ENCODE measurements at places on chromosomes 4 and X. TPM values are rescaled to one million over a fixed set of nuclear protein-coding genes. Genes with fewer than 3 reads are reported as not detected.

The PFKFB1 gene
- not detected for total RNA-seq

The MAB21L2 gene
- total RNA-seq, result not detected

The ASB9 gene
- total RNA-seq, result 12.2 TPM

The KLHL34 gene
- total RNA-seq, result not detected

The UGT2A1 gene
- not detected for total RNA-seq

The IBSP gene
- total RNA-seq, result not detected

- DNase-seq, result no peak
Observed at GRCh38 chr4:101269682-101270081, 77.6 kb downstream of the PPP3CA start.

- DNase-seq, result no peak
Observed at GRCh38 chr4:166377578-166377977, 504.5 kb downstream of the TLL1 start.

DNA sequence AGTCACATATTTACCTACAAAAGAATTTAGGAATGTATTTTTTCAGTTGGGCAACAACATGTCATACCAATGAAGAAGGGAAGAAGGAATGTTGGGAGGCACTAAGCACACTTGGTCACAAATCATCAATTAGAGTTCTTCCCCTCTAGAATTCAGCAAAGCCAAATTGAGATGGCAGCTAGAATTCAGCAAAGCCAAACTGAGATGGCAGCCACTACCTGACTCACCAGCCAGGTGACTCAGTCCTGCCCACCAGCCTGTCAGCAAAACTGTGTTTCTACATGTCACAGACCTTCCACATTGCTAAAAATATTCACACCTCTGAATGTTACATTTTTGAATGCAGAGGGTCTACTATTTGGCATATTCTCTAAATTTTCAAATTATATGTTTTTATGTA lies 63.2 kb upstream of the NOCT start:
- peak; percentile 34 for DNase-seq

DNA sequence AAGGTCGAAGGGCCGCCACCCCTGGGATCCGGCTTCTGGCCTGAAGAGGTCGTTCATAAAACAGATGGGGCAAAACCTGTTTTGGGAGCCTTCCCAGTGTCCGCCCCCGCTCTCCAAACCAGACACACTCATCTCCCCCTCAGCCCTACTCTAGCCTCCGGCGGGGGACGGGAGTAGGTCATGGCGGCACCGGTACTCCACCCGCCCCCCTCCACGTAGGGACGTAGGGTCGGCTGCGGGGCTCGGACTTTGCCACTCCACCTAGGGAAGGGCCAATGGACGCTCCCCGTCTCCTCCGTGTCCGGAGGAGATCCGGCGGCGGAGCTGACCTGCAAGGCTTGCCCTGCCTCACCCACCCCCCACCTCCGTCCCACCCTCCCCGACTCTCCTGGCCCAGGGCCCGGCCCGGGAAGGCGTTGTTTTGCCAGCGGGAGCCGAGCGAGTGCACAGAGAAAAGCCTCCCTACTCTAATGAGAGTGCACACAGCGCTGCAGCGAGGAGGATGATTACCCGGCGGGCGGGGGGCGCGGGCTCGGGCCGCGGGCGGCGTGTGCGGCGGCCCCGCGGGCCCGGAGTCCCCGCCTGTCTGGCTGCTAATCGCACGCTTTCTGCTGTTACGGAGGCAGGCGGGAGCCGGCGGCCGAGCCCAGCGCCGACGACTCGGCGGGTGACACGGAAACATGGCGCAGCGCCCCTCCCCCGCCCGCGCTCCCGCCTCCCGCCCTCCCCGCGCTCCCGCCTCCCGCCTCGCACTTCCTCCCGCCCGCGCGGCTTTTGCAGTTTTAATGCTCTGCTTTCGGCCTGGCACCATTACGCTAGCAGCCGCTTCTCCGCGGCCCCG lies 8.3 kb upstream of the BCOR start:
- no peak for DNase-seq

DNA sequence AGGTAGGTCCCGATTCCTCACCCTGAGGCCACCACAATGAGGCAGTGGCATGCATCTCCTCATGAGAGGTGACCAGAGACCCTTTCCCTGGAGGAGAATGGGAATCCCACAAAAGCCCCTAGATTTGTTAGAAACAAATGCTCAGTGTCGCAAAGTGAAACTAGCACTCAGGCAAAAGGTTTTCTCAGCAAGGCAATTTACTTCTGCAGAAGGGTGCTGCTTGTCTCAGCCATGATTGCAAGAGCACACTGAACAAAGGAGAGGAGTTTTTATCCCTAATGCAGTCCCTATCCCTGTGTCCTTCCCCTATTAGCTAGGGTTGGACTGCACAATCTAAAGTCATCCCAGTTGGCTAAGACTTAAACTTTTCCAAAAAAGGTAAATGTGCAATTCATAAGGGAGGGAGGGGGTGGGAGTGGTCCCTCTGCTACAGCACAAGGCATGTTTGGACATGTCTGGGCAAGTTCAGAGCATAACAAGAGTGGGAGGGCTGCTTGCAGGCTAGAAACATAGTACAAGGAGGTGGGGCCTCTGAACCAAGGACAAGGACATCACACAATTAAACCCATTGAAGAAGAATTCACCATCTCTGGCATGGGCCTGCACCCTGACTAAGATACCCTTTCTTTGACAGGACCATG lies 185.3 kb downstream of the CCNG2 start:
- DNase-seq, result peak; percentile 32

DNA sequence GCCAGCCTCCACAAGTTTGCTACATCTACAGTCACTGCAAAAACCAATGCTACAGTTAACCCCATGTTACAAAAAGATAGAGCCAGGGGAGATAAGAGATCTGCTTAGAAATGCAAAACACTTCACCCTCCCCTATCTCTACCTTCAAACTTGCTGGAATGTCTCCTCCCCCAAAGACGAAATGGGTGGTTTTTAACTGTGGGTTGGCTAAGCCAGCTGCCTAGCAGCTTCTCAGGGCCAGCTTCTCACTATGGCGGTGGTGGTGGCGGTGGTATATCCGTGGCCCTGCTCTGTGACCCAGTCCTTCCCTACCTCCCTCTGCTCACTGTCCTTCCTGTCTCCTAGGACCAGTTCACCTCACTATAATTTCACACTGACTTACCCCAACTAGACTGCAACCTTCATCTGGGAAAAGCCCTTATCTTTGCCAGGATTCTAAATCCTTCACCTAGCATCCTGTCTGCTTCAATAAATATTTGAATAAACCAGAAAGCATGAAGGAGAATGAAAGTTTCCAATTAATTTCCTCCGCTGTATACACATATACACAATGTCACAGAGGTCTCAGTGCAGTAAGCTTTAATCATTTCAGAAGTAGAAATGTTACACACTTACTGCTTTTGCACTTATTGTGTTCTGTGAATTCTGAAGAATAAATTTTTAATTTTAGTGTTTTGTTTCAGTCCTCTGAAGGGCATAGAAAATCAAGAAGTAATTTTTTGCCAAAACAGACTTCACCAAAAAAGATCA lies 46.3 kb downstream of the SH3KBP1 start:
- no peak for DNase-seq

GRCh38 chrX:102154900-102155805 lies 624 bp downstream of the BEX5 start:
- no peak for DNase-seq

GRCh38 chrX:111779582-111779981 lies 96.4 kb upstream of the TRPC5OS start:
- DNase-seq, result no peak

- DNase-seq, result peak; percentile 24
Observed at GRCh38 chr4:76388160-76388908, 32.6 kb downstream of the CCDC158 start.

- DNase-seq, result no peak
Observed at GRCh38 chr4:90960840-90961239, 833.6 kb downstream of the CCSER1 start.

- no peak for DNase-seq
Observed at GRCh38 chrX:19548934-19549333, 33.6 kb upstream of the MAP3K15 start.

GRCh38 chrX:149979126-149979644 lies 40.9 kb upstream of the EOLA2 start:
- no peak for DNase-seq

- no peak for DNase-seq
Observed at GRCh38 chrX:69072486-69073006, 92.7 kb downstream of the PJA1 start.

DNA sequence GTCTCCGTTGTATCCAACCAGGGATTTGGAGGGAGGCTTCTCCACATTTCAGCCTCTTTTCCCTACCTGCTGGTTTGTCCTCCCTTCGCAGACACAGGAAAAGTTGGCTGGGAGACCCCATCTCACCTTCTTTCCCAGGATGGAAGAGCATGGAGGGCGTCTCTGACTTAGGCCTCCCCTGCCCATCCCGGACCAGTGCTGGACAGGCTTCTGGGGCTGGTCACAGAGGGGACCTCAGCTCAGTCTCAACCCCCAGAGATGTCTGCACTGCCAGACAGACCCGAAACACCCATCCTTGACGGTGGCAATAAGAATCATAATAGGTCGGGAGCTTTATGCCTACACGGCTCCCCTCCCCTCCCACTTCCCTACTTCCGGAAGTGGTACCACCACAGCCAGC lies 1.6 kb downstream of the WFS1 start:
- DNase-seq, result no peak

GRCh38 chr4:153471698-153472093 lies 5.5 kb downstream of the TMEM131L start:
- DNase-seq, result no peak

DNA sequence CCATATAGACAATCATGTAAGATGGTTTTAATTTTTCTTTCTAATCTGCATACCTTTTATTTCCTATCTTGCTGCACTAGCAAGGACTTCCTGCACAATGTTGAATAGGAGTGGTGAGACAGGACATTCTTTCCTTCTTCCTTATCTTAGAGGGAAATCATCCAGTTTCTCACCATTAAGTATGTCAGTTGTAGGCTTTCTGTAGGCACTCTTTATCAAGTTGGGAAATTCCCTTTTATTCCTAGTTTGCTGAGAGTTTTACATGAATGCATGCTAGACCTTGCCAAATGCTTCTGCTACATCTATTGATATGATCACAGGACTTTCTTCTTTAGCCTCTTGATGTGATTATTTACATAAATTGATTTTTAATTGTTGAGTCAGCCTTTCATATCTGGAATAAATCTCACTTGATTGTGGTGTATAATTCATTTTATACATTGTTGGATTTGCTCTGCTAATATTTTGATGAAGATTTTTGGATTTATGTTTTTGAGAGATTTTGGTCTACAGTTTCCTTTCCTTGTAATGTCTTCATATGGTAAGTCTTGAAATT lies 23.8 kb downstream of the RNF175 start:
- DNase-seq, result no peak

- DNase-seq, result no peak
Observed at GRCh38 chrX:47060708-47061107, 17.5 kb upstream of the RGN start.

DNA sequence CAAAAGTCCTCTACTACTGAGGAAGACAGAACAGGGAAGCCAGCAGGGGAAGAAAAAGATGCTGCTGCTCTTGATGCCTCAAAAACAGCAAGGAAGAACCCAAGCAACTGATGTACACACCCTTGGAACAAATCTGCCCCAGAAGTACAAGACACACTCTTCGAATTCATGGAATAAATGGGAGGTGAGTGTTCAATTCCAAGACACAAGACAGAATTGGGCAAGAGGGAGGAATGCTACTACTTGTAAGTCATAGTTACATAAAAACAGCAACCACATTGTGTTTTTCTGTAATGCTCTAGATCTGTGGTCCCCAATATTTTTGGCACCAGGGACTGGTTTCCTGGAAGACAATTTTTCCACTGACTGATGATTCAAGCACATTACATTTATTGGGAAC lies 58.0 kb upstream of the H2AZ1 start:
- DNase-seq, result no peak

- peak; percentile 34 for DNase-seq
Observed at GRCh38 chr4:172648471-172648870, 520.1 kb upstream of the GALNT7 start.

DNA sequence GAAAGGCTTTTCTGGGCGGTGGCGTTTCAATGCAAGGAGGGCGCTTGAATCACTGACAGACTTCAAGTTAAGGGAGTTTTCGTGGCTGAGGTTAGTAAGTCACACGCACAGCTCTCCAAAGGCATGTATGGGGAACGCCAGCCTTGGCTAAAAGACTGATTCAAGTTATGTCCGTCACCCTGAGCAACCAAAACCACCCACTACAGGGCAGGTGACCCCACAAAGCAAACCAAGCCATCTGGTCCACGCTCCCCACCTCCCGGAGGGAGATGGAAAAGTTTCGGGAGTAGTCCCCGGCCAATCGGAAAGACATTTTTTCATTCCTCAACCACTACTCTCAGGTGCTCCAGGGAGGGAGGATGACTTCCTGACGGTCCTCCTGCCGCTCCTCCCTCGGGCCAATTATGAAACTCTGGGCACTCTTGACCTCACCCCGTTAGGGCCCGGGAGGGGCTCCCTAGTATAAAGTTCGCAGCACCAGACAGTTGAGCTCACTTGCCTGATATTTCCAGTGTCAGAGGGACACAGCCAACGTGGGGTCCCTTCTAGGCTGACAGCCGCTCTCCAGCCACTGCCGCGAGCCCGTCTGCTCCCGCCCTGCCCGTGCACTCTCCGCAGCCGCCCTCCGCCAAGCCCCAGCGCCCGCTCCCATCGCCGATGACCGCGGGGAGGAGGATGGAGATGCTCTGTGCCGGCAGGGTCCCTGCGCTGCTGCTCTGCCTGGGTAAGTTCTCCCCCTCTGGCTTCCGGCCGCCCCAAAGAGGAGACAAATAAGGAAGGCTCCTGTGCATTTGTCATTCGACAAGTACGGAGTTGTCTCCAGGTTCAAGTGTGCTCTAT lies at the start of gene EREG:
EREG (plus strand) TSS at position 494 of the 840 bp plus-strand sequence; CDS start at position 658, 164 bp downstream.
- DNase-seq, result no peak

DNA sequence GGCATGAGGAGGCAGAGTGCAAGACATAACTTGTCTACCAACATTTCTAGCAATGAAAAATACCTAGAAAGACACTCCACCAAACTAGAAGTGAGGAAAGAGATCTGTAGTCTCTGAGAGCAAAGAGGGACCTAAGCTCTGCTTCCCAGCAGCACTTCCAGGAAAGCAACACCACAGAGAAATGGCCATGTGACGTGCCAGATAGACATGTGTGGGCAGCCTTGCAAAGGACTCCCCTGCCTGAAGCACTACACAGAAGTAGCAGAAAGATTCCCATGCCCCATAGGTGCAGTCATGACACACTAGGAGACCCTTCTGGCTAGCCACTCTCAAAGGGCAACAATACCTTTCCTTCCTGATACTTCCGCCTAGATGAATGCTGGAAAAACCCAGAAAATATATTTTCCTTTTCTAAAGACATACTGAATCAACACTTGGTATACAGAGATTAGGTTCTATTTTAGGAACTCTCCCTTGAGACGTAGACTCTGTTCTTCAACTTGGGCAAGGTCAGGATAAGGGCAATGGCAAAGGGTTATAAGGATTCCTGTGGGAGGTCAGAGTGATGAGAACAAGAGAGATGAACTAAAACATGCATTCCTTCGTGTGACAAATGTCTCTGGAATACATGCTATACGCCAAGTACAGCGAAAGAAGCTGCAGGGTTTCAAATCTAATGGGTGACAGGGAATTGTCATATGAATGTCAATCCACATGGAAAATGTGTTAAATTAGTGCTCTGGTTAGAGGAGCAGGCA lies 187.5 kb upstream of the ETNPPL start:
- DNase-seq, result no peak

DNA sequence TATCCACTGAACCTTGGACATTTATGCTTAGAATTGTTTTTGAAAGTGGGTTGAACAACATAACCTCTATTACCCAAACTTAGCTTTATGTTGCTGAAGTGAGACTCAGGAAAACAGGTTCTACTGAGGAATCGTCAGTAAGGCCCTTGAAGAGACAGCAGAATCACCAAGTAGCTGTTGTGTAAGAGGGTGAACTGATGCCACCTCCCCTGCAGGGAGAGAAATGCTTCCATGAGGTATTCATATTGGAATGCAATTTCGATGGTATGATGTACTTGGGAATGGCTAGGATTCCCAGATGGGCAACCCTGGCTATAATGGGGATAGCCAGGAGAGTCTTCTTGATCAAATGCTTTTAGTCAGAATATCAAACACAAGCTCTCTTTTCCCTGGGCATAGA lies 4.1 kb upstream of the SCRG1 start:
- DNase-seq, result peak; percentile 21
